ENCODE measurements at places on chromosomes 7 and 10.

GRCh38 chr7:31695859-31696614 is 9.0 kb downstream of the PPP1R17 start:
- DNase-seq, result no peak

- no peak for DNase-seq
These were observed 169.3 kb downstream of the LCOR start for GRCh38 chr10:97001183-97001991.

GRCh38 chr7:129225206-129225930 is 538 bp downstream of the AHCYL2 start:
- peak; percentile 64 for DNase-seq

GRCh38 chr7:114182837-114183236 is 231.8 kb upstream of the FOXP2 start:
- DNase-seq, result no peak

DNA sequence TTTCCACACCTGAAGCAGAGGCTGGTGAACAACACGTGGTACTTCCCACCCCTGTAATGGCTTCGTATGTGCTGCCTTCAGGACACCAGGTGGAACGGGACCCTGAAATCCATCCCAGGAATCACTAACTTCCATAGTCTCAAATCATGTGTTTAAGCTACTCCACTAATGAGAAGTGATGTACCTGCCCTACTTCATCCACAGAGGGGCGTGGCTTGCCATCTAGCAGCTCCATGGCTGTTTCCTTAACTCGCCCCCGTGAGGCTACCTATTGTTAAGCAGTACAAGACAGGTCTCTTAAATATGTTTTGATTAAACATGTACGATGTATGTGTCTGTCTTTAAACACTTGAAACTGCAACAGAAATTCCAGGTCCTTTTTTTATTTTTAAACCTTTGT is 31.8 kb downstream of the ARL3 start:
- DNase-seq, result no peak

DNA sequence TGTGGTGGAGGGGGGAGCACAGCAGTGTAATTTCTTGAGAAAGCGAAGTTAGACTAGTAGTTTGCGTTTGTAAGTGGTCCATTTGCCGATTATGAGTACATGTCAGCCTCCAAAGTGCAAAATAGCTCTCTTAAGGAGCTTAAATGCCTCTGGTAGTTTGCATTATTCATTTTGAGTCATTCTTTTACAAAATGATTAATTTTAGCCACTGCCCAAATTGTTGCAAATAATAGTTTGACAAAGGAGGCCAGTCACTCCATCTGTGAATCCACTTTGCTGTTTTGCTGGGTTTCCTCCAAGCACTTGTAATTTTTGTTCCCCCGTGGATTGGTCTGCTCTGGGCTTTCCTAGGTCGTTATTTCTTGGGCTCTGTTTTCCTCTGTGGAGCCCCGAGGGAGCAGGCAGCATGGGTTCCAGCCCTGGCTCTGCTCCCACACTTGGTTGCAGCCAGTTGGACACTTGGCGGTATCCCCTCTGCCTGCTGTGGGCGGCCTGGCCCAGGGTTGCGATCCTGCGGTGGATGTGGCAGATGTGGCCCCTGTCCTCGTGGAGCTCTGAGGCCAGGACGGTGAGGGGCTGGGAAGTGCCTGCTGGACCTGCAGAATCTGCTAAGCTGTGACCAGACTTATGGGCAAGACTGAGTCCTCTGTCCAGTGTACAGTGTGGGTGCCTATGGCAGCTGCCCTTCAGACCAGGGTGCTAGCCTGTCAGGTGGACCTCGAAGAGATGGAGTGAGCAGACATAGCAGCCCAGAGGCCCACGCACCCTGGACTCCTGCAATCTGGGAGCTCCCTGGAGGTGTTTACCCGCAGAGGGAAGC is 129.1 kb upstream of the BTBD16 start:
- no peak for DNase-seq

- no peak for DNase-seq
These were observed 73.3 kb upstream of the FRMD4A start for GRCh38 chr10:14403881-14404623.

DNA sequence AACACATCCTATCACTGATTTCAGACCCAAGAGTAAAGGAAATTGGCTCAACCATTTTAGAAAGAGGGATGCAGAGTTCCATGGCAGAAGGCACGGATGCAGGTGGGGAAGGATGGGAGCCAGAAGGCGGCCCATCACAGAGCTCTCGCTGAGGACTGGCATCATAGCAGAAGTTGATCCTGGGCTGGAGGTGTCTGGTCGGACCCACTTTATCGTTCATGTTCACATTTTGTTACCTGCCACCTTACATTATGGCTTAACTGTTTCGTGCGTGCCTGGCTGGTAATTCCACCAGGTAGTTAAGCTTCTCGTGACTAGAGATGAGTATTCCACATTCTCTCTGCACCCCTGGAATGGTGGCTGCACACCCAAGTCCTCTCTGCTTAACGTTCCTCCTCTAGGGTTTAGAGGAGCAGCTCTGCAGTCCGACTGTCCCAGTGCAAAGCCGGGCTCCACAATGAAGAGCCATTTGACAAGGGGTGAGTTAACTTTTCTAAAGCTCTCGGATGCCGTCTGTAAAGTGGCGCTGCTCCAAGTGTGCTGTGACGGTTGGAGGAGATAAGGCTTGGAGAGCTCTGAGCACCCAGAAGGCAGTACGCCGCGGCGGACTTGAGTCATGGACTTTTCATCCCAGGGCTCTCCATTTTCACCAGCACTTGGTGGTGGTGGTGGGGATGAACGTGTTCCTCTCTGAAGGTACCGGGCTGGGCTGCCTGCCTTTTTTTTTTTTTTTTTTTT is 157.1 kb upstream of the SHH start:
- no peak for DNase-seq

DNA sequence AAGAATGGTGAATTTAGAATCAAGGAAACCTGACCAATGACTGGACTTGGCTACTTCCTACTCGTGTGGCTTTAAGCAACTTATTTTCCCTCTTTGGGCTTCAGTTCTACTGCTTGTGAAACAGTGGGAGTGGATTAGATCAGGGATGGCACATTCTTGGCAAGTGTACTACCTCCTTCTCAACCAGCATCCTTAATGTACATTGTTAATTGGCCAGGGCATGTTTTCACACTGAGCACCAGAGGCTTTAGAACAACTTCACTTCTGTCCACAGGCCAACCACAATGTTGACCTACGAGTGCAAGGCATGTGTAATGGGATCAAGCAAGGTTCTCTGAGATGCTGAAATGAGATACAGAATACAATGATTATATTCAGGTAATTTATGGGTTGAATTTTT is 315.3 kb downstream of the ADRA2A start:
- no peak for DNase-seq

DNA sequence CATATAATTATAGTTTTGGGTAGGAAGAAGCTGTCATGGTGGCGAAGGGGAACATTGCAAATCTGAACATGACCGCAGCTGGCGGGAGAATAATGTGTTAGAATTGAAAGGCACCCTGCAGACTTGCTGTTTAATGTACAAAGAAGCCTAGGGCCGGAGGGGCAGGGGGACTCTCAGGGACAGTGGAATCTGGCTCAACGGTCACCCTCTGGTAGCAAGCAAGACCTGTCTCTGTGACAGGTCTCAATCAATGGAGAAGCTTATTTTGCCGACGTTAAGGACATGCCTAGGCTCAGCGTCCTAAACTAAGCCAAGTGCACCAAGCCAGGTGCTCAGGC is 177.3 kb downstream of the NSUN6 start:
- no peak for DNase-seq

- DNase-seq, result no peak
These were observed 241.3 kb upstream of the MYO3A start for GRCh38 chr10:25692761-25693160.

DNA sequence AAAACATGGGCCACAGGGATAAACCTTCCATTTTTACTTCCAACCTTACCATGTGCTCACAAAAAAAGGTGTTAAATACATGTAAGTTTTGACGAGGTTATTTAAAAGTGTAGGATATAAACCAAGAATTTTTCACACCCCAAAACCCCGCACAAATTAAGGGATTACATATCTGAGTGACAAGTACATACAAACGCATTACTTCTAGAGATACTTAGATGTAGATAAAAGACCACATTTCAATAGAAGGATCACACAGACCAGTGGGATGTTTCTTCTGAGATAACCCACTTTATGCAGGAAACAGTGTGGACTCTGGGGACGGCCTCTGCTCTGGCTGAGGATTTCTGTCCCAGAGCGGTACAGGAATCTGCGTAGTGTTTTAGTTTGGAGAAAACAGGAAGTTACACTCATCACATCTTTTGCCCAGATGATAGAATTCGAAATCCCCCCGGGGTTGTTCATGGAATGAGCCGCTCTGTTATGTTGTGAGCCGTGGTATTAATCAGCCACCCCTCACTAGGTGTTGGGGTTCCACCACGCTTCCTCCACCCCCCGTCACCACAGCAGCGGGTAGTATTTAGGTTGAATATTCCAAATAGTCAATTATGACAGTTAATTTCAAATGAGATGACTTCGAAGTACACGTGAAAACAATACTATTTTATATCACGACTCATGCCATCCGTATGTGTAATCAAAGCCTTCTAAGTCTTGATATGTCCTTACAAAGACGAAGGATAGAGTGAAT is 1.3 kb upstream of the CUL1 start:
- DNase-seq, result peak; percentile 84

DNA sequence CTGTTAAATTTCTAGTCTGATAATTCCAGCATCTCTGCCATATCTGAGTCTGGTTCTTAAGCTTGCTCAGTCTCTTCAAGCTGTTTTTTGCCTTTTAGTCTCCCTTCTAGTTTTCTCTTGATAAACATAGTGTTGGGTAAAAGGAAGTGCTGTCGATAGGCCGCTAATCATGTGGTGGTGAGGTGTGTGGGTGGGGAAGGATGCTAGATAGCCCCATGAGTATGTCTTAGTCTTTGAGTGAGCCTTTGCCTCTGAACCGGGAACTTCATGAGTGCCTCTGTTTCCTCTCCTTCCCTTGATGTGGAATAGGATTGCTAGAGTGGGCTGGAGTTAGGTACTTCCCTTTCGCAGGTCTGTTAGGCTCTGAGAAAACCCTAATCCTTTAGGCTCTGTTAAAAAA is 441.8 kb downstream of the INHBA start:
- DNase-seq, result no peak

DNA sequence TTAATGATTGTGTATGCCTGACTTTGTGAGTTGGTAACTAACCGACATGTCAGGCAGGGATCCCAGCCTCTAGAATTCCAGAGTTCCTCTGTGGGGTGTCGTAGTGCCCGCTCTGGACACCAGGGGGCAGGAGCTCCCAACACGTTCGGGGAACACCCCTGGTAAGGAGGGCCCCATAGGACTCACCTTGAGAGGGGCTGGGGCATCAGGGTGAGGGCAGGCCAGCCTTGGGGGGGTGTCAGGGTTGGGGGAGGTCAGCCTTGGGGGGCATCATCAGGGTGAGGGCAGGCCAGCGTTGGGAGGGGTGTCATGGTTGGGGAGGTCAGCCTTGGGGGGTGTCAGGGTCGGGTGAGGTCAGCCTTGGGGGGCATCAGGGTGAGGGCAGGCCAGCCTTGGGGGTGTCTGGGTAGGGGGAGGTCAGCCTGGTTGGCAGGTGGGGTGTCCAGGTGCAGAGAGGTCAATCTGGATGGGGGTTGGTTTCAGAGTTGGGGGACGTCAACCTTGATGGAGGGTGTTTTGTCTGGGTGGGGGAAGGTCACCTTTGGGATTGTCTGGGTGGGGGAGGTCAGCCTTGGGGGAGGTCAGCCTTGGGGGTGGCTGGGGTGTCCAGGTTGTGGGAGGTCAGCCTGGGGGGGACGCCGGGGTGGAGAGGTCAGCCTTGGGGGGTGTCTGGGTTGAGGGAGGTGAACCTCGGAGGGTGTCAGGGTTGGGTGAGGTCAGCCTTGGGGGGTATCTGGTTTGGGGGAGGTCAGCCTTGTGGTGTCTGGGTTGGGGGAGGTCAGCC is 45.6 kb upstream of the SUN1 start:
- peak; percentile 68 for DNase-seq

DNA sequence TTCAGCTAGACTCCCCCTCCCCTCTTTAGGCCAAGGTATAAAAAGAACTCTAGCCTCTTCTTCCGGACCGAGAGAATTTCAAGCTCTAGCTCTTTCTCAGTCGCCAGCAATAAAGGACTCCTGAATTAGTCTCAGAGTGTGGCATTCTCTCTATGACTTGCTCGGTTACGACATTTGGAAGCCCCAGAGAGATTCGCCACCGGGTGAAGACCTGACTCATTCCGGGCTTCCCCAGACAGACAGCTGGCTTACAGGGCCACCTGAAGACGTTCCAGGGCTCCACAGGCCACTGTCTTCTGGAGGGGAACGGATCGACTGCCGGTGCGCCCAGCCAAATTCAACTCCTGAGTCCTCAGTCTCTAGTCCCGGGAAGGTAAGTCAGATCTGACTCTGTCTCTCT is at the start of gene AKR1B15:
TSS of gene AKR1B15 (plus strand) at position 234 of the 400 bp plus-strand sequence. CDS start 15,510 bp downstream, outside the sequence.
- peak; percentile 57 for DNase-seq

Measured in stimulated activated CD4-positive, alpha-beta T cell treated with anti-CD3 and anti-CD28 coated beads, Interleukin-1b, Interleukin-23, amount 100 ng/mL, for 48 hours (primary cell).